ENCODE measurements at places on chromosomes 3 and 15.
A peak's percentile ranks its signal among the peaks of the same experiment; 100 is the strongest.

GRCh38 chr3:69716119-69716518 is 23.1 kb upstream of the MITF start:
- DNase-seq: no peak

GRCh38 chr15:92886042-92886537 is 14.0 kb upstream of the CHD2 start:
- DNase-seq: no peak

- DNase-seq: no peak
Measured at GRCh38 chr3:151213881-151214280, 10.9 kb upstream of the GPR171 start.

- DNase-seq: no peak
Measured at GRCh38 chr3:195036974-195037373, 234.0 kb downstream of the XXYLT1 start.

DNA sequence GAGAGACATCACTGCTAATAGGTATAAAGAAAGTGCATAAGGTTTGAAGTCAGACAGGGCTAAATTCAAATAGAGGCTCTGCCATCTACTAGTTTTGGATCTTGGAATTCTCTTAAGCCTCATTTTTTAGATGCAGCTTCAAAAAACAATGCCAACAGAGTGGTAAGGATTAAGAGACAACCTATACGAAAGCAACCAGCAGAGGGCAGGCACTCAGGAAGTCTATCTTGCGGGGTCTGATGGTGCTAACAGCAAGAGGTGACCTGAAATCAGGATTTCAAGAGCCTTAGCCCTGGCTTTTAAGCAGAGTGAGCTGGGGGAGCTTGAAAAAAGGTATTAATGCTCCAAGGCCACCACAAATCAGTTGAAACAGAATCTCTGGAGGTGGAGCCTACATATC is 40.7 kb downstream of the LDHAL6B start:
- DNase-seq: peak; percentile 42

DNA sequence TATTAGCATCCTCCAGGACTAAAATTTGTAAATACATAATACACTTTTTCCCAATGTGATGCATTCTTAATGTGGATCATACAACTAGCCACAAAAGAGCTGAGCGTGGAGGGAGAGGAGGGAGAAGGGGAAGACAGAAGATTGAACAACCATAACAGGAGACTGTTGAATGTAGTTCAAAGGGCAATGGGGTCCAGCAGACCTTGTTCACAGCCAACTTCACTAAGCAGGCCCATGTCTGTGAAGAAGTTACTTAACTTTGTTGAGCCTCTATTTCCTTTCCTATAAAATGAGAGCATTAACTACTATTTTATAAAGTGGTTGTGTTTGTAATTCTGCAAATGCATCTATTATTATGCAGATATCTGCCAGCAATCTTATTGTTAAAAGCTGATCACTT is 13.3 kb downstream of the NCEH1 start:
- no peak for DNase-seq

All from activated naive CD4-positive, alpha-beta T cell treated with Interleukin-2 at 50 U/mL for 16 hours (primary cell).